Activated naive CD8-positive, alpha-beta T cell treated with anti-CD3 and anti-CD28 coated beads for 36 hours (primary cell): ENCODE measurements at places on chromosomes 16 and 17. TPM values are rescaled to one million over a fixed set of nuclear protein-coding genes. Genes with fewer than 3 reads are reported as not detected.
A peak's percentile ranks its signal among the peaks of the same experiment; 100 is the strongest.

- DNase-seq, result no peak
Observed at GRCh38 chr16:72085002-72085401, 8.4 kb downstream of the TXNL4B start.

- DNase-seq, result no peak
Observed at GRCh38 chr17:80969030-80969673, 22.5 kb upstream of the CHMP6 start.

The SLC5A10 gene
- total RNA-seq, result not detected

DNA sequence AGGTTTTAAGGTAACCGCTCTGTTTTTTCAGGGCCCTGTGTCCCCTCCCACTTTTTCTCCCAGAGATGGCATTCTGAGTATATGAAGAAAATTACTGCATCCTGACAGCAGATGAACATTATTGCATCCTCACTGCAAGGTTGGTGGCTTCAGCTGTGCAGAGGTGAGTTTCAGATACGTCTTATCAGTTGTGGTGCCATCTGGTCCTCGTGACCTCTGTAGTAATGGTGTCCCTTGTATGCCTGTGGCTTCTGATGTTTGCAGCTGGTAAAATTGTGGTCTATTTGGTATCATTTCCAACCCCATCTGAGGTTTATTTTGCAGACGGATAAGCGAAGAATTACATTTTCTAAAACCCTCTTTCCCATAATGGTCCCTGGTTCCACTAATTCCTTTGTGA is 417.0 kb downstream of the HS3ST3B1 start:
- DNase-seq, result no peak

The TUBB3 gene
- total RNA-seq, result not detected

The RAB37 gene
- 1.8 TPM for total RNA-seq

- no peak for DNase-seq
Observed at GRCh38 chr17:82840431-82840831, 609 bp upstream of the ZNF750 start.

The ZFPM1 gene
- total RNA-seq, result 6.9 TPM

DNA sequence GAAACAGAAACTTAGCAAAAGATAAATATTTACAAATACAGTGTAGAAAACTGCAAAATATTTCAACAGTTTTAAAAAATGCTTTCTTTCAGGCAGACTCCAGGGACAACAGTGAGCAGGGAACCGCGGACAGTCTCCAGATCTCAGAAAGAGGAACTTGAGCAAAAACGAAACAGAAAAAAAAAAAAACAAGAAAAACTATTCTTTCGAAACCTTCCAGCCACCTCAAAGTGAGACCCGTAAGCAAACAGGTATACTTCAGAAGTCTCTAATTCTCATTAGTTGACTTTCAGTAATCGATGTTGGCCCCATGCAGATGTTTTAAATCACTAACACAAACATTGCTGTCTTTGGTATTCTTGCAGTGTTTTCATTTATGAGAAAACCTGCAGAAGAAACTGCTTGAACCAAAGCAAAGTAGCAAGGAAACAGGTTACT is 15.7 kb upstream of the CCL1 start:
- DNase-seq, result peak; percentile 26

DNA sequence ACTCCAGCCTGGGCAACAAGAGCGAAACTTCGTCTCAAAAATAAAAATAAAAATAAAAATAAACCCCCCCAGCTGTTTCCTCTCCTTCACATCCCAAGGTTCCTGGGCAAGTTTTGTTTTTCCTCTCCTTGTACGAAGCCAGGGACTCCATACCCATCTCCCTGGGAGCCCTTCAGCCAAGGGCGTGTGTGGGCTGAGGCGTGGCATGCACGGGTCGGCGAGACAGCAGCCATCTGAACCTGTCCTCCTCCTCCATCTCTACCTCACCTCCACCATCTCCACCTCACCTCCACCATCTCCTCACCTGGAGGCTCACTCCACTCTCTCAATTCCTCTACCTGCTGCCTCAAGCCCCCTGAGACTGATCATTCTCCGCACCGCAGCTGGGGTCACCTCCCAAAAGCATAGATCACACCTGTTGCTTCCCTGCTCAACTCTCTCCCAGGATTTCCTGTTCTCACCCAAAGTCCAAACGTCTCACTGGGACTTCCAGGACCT is 16.9 kb downstream of the AANAT start:
- no peak for DNase-seq

The EVI2A gene
- total RNA-seq, result 42.4 TPM

- DNase-seq, result no peak
Observed at GRCh38 chr16:82820855-82821254, 194.1 kb downstream of the CDH13 start.

GRCh38 chr17:2926019-2926650 is 129.9 kb downstream of the RAP1GAP2 start:
- no peak for DNase-seq

The SLC52A1 gene
- total RNA-seq, result not detected

- no peak for DNase-seq
Observed at GRCh38 chr16:85729452-85730185, 21.3 kb downstream of the C16orf74 start.

GRCh38 chr16:1464196-1464893 is 10.5 kb downstream of the CLCN7 start:
- no peak for DNase-seq

GRCh38 chr16:1643521-1643920 is 31.4 kb downstream of the CRAMP1 start:
- DNase-seq, result no peak

The MYL4 gene
- not detected for total RNA-seq

The SLFN14 gene
- total RNA-seq, result 0.14 TPM

GRCh38 chr16:23950898-23951297 is 115.1 kb downstream of the PRKCB start:
- DNase-seq, result no peak

DNA sequence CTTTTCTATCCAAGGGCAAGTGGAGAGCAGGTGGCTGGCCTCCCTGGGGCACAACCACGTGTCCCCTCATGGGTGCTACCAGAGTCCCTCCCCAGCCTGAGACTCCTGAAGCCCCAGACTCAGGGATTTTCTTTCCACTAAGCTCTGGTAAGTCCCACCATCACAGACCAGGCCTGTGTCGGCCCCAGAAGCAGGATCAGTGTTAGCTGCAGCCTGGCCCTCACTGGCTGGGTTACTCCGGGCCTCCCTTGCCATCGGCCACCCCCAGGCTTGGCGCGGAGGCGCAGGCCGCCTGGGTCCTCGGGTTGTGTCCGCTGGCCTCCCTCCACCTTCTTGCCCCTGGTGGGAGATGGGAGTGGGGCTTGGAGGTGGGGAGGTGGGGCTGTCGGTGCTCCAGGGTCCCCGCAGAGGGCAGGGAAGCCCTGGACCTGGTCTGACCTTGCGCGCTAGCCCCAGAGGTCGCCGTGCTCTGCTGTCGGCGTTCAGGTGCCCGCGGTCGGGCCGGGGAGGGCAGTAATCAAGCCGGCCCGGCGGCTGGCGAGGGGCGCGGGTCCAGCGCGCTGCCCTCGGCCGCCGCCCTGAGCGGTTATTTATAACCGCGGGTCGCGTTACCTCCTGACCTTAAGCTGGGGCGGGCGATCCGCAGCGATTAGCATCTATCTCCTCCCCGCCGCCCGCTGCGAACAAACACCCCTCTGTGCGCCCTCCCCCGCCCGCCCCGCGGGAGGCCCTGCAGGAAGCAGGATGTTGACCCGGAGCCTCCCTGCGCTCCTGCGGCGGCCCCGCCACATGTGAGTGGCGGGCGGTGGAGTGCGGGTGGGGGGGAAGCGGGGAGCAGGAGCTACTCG is 78.1 kb upstream of the TOB1 start:
- DNase-seq, result peak; percentile 84

GRCh38 chr17:34645594-34645993 is 66.2 kb downstream of the TMEM132E start:
- DNase-seq, result no peak

The NPB gene
- total RNA-seq, result 0.47 TPM

- DNase-seq, result no peak
Observed at GRCh38 chr16:66127459-66128370, 238.8 kb upstream of the CDH5 start.

DNA sequence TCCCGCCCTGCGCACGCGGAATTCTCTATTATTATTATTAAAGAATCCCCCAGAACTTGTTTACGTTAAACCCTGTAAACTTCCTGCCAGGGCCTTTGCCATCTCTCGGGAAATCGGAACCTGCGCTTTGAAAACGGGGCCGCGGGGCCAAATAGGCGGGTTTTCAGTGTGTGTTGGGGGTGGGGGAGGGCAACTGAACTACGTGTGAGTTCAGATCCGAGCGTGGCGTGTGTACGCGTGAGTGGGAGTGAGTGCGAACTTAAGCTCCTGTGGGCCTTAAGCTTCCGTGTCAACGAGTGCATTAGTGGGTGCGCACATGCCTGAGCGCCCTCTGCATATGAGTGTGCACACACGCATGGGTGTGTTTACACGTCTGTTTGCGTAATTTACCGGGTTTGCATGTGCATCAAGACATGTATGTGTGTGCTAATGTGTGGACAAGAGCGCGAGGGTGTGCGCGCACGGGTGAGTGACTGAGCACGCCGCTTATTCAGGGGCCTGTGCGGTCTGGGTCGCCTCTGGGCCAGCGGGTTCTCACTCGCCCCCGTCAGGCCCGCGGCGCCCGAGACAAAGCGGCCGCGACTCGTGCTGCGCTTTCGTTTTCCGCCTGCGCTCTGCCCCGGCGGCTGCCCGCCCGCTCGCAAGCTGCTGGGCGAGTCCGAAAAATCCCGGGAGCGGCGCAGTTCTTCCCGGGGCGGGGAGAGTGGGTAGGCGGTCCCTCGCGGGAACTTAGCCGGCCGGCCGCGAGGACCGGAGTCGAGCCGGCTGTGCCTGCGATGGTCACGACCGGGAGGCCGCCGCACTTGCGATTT is 1.2 kb upstream of the FOXF1 start:
- peak; percentile 23 for DNase-seq

GRCh38 chr17:73240561-73240960 is 21.1 kb downstream of the CPSF4L start:
- DNase-seq, result no peak

The SLC5A11 gene
- total RNA-seq, result 0.10 TPM

The CCT6B gene
- total RNA-seq, result 1.8 TPM

DNA sequence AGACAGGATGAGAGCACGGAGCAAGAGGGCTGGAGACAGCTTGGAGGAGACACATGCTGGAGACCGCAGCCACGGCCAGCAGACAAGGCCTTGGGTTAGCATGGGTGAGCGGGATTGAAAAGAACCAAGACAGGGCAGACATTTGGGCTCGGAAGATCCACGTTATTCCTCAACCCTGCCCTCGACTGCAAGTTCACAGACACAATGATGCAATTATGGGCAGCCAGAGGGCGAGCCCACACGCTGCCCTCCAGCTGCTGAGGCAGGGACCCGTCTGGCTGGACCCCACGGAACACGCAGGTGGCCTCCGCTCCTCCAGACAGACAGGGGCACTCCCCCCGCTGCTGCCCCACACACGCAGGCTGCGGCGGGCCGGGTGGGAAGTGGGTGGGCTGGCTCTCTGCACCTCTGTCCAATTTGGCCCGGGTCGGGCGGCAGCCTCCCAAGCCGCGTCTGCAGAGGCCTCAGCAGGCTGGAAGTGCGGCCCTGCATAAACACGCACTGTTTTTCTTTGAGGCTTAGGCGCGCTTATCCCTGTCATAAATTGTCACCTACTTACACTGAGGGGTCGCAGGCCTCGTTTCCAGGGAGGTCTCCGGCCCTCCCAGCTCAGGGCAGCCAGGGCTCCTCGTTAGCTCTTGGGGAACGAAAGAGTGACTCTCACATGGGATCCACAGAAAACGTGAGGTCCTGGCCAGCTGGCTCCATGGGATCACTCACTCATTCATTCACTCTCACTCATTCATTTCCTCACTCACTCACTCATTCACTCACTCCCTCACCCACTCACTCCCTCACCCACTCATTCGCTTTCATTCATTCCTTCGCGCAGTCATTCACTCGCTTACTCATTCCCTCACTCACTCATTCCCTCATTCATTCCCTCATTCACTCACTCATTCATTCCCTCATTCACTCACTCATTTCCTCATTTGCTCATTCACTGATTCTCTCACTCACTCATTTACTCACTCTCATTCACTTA is 303.9 kb downstream of the C16orf95 start:
- no peak for DNase-seq

The ARL6IP1 gene
- 102 TPM for total RNA-seq
